ENCODE measurements at places on chromosomes 2 and 18. TPM values are rescaled to one million over a fixed set of nuclear protein-coding genes. Genes with fewer than 3 reads are reported as not detected.

Gene SUPT7L
- total RNA-seq: 39.8 TPM

Gene SULT1C4
- 27.5 TPM for total RNA-seq

Gene INHBB
- 4.9 TPM for total RNA-seq

Gene FBXO48
- 2.0 TPM for total RNA-seq

Gene HIBCH
- total RNA-seq: 28.8 TPM

Gene NYAP2
- total RNA-seq: 1.00 TPM

Gene EFEMP1
- 92.5 TPM for total RNA-seq

Gene COL6A3
- total RNA-seq: 4.7 TPM

Gene MC5R
- total RNA-seq: not detected

Gene SMAD7
- total RNA-seq: 30.9 TPM

Gene LAMA3
- 9.4 TPM for total RNA-seq

Gene RAPGEF4
- total RNA-seq: 4.4 TPM

DNA sequence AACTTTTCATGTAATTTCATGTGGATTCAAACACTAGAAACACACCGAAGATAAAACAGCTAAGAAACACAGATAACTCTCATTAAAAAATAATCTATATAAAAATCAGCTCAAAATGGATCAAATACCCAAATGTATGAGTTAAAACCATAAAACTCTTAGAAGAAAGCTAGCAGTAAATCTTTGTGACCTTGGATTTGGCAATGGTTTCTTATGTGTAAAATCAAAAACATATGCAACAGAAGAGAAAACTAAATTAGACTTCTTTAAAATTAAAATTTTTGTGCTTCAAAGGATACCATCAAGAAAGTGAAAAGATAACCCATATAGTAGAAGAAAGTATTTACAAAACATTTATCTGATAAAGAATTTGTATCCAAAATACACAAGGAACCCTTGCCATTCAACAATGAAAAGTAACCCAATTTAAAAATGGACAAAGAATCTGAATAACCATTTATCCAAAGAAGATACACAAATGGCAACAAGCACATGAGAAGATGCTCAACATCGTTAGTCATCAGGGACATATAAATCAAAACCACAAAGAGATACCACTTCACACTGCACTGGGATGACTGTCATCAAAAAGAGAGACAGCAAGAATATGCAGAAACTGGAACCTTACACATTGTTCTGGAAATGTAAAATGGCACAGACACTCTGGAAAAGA, 27.5 kb downstream of the GAREM1 start:
- no peaks in the 10 kb centered on the region for H3K27me3 ChIP-seq
- no peak for DNase-seq
- H3K36me3 ChIP-seq: no peaks in the 10 kb centered on the region
- peaks cover 10% of the 10 kb centered on the region for H3K4me1 ChIP-seq

- no peak overlapping the region for H3K27ac ChIP-seq
- DNase-seq: no peak
- H3K27me3 ChIP-seq: no peaks in the 10 kb centered on the region
- peaks cover 5% of the 10 kb centered on the region for H3K36me3 ChIP-seq
- H3K4me1 ChIP-seq: peaks cover 28% of the 10 kb centered on the region
These were observed 61.8 kb downstream of the CDH2 start for GRCh38 chr18:28115149-28115550.

GRCh38 chr2:169977530-169977929, 150.3 kb downstream of the UBR3 start:
- H3K4me3 ChIP-seq: no peak overlapping the region
- H3K4me1 ChIP-seq: no peaks in the 10 kb centered on the region
- H3K36me3 ChIP-seq: peaks cover 38% of the 10 kb centered on the region
- H3K27me3 ChIP-seq: no peaks in the 10 kb centered on the region

DNA sequence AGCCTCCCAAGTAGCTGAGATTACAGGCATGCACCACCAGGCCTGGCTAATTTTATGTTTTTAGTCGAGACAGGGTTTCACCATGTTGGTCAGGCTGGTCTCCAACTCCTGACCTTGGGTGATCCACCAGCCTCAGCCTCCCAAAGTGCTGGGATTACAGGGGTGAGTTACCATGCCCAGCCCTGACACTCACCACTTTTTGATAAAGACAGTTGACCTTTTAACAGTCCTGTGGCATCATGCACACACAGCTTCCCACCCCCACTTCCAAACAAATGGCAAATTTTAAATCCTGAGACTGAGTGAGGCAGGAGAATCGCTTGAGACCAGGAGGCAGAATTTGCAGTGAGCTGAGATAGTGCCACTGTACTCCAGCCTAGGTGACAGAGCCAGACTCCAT, 6.2 kb upstream of the DNAJB2 start:
- no peak for DNase-seq
- H3K36me3 ChIP-seq: no peaks in the 10 kb centered on the region
- H3K27ac ChIP-seq: no peak overlapping the region

GRCh38 chr2:120229341-120229740, 6.1 kb upstream of the TMEM185B start:
- H3K4me3 ChIP-seq: no peak overlapping the region
- no peak overlapping the region for H3K27ac ChIP-seq
- H3K27me3 ChIP-seq: peaks cover 22% of the 10 kb centered on the region
- H3K4me1 ChIP-seq: peaks cover 9% of the 10 kb centered on the region
- H3K36me3 ChIP-seq: no peaks in the 10 kb centered on the region

GRCh38 chr2:49296107-49296867, 142.0 kb upstream of the FSHR start:
- H3K27ac ChIP-seq: no peak overlapping the region
- H3K36me3 ChIP-seq: no peaks in the 10 kb centered on the region
- H3K4me1 ChIP-seq: no peaks in the 10 kb centered on the region
- H3K27me3 ChIP-seq: no peaks in the 10 kb centered on the region
- no peak overlapping the region for H3K4me3 ChIP-seq

- no peak for DNase-seq
- H3K27ac ChIP-seq: no peak overlapping the region
- H3K4me3 ChIP-seq: no peak overlapping the region
- no peaks in the 10 kb centered on the region for H3K36me3 ChIP-seq
These were observed 41.9 kb downstream of the RHOB start for GRCh38 chr2:20488782-20489181.

DNA sequence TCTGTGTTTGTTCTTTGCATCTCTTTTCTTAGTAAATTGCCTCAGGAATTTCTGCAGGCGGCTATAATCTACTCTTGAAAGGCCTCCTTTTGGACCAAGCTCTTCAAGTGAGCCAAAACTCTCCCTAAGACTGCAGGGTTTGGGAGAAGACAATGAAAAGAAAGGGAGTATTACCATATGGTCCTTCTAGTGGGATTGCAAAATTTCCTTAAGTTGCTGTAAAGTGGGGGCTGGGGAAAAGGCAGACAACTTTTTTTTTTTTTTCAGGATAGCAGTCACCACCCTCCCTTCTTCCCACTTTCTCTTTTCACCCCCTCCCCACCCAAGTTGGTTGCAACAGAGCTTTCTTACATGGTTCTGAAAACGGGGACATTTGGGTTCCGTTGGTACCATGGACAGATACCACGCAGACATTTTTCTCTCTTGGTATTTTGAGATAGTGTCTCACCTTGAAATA, 183.7 kb downstream of the FHOD3 start:
- H3K4me3 ChIP-seq: no peak overlapping the region
- no peaks in the 10 kb centered on the region for H3K4me1 ChIP-seq
- peaks cover 10% of the 10 kb centered on the region for H3K27me3 ChIP-seq
- H3K36me3 ChIP-seq: no peaks in the 10 kb centered on the region
- DNase-seq: no peak
- no peak overlapping the region for H3K27ac ChIP-seq

GRCh38 chr2:159803235-159803962, 5.4 kb upstream of the CD302 start:
- H3K27ac ChIP-seq: no peak overlapping the region
- no peaks in the 10 kb centered on the region for H3K36me3 ChIP-seq
- DNase-seq: no peak
- H3K4me3 ChIP-seq: no peak overlapping the region
- peaks cover 29% of the 10 kb centered on the region for H3K27me3 ChIP-seq

- no peaks in the 10 kb centered on the region for H3K4me1 ChIP-seq
- no peaks in the 10 kb centered on the region for H3K36me3 ChIP-seq
- H3K27me3 ChIP-seq: peaks cover 13% of the 10 kb centered on the region
- no peak overlapping the region for H3K27ac ChIP-seq
These were observed 202.7 kb downstream of the MTX2 start for GRCh38 chr2:176471949-176472348.

- no peak overlapping the region for H3K4me3 ChIP-seq
- no peaks in the 10 kb centered on the region for H3K36me3 ChIP-seq
- H3K27me3 ChIP-seq: peaks cover 77% of the 10 kb centered on the region
- no peak for DNase-seq
- peak overlapping the region; percentile 71 for H3K27ac ChIP-seq
These were observed 185.1 kb downstream of the MYO3B start for GRCh38 chr2:170362871-170363631.

DNA sequence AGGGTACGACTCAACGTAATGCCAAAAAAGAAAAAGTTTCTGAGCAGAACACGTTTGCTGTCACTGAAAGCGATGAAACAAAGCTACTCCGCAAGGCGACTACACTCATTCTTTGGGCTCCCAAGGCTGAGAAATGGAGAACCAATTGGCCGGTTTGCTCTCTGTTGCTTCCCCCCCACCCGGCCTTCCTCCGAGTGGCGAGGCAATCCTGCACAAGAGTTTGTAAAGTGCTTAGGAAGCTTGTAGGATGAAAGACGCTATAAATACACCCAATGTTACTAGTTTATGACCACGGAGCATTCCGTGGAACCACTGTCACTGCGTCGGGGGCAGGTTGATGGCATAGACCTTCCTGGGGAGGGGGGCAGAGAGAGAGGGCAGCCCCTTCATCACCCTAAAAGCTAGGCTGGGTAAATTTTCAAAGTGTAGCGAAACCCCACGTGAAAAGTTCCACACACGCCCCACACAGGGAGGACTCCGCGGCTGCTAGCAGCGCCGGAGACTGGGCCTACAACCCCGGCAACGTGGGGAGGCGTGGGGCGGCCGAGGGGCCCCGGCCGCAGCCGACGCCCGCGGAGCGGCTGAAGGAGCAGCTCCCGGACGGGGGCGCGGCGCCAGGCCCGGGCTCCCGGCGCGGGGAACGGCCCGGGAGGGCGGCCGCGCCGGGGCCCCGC, 915 bp downstream of the CUL3 start:
- peak overlapping the region; percentile 100 for H3K4me3 ChIP-seq
- H3K4me1 ChIP-seq: peaks cover 26% of the 10 kb centered on the region
- no peak for DNase-seq
- peak overlapping the region; percentile 97 for H3K27ac ChIP-seq
- H3K27me3 ChIP-seq: no peaks in the 10 kb centered on the region
- peaks cover 21% of the 10 kb centered on the region for H3K36me3 ChIP-seq

DNA sequence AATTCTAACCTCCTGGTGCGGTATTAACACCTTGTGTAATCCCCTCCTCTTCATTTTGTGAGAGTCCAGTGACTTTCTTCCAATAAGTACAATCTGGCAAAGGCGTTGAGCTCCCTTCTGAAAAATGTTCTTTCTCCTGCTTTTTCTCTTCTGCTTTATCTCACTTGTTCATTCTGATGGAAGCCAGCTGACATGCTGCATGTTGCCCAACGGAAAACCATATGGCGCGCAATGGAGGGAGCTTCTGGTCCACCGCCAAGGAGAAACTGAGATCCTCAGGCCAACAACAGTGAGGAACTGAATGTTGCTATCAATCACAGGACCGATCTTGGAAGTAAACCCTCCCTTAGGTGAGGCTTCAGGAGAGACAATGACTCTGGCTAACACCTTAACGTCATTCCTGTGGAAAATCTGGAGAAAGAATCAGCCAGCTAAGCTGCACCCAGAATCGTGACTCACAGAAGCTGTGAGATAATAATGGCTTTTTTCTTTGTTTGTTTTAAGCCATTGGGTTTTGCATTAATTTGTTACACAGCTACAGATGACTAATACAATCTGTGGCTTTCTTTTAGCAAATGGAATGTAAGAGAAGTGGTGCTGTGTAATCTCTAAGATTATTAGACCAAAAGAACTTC, 1323.9 kb upstream of the DDX18 start:
- no peak for DNase-seq
- no peak overlapping the region for H3K4me3 ChIP-seq
- H3K27ac ChIP-seq: no peak overlapping the region
- no peaks in the 10 kb centered on the region for H3K36me3 ChIP-seq
- H3K4me1 ChIP-seq: no peaks in the 10 kb centered on the region

DNA sequence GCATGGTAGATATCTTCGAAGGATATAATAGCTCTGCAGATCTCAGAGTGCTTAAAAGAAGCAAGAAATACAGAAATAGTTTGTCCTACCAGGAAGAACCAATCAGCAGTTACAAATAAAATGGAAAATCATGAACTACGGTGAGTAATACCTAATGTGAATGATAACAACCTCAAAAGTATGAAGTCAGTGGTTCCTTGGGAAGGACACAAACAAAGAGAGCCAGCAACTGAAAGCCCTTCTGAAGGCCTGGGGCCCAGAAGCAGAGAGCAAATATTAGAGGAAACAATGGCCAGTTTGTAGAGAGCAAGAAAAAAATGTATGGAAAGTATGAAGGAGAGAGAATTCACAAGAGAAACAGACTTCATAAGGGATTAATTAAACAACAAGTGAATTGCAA, 226.8 kb upstream of the CHST9 start:
- H3K27me3 ChIP-seq: no peaks in the 10 kb centered on the region
- H3K4me3 ChIP-seq: peak overlapping the region; percentile 14
- peak overlapping the region; percentile 33 for H3K27ac ChIP-seq
- H3K36me3 ChIP-seq: no peaks in the 10 kb centered on the region
- DNase-seq: no peak

DNA sequence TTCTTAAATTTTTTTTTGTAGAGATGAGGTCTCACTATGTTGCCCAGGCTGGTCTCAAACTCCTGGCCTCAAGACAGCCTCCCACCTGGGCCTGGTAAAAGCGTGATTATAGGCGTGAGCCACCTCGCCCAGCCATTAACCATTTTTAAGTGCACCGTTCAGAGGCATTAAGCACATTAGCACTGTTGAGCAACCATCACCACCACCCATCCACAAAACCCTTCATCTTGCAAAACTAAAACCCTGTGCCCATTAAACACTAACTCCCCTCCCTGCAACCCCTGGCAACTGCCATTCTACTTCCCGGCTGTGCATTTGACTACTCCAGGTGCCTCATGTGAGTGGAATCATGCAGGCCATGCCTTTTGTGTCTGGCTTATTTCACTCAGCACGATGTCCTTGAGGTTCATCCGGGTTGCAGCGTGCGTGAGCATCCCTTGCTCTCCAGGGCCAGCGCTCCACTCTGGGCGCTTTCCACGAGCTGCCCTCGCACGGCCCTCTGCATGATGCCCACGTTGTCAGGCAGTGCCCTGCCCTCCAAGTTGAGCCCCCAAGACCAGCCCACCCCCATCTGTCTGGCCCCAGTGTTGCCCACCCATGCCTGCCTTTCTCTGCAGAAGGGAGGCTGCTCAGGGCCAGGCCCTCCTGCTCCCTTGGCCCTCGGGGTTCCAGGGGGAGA, 63.0 kb upstream of the GLI2 start:
- no peaks in the 10 kb centered on the region for H3K36me3 ChIP-seq
- DNase-seq: no peak
- peaks cover 15% of the 10 kb centered on the region for H3K4me1 ChIP-seq
- no peak overlapping the region for H3K4me3 ChIP-seq

DNA sequence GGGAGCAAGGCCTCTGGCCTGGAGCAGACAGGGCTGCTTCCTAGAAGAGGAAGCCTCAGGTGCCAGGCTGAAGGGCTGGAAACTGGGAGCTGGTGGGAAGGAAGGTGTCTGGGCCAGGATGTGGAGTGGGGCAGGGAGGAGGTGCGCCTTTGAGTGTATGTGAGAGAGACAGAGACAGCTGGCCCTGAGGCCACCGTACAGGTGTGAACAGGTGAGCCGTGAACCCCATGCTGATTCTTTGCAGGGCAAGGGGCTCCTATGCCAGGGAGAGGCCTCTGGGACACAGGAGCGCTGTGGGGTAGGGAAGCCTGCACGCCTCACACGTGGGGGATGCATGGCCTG, 16.3 kb downstream of the ZFP36L2 start:
- DNase-seq: no peak
- H3K27ac ChIP-seq: peak overlapping the region; percentile 12
- no peaks in the 10 kb centered on the region for H3K27me3 ChIP-seq
- H3K36me3 ChIP-seq: no peaks in the 10 kb centered on the region
